ENCODE measurements at places on chromosomes 2 and 18.

GRCh38 chr2:128573116-128573515 lies 254.4 kb upstream of the HS6ST1 start:
- DNase-seq: no peak

DNA sequence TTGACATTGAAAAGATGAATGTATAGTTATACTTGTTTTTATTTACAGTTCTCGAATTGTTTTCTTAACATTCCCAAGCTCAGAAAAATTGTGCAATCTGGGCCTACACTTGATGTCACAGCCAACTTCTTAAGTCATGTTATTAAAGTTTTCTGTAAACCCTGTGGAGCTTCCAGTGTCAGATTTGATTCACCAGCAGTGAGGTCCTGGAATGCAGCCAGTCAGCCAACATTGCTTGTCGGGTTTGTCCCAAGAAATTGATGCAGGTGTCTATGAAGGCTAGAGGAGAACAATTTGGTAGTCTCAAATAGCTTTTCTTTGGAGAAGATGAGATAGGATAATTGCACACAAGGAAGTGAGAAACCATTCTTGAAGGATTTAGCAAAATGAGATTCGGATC lies 732.2 kb downstream of the DPP10 start:
- DNase-seq: no peak

DNA sequence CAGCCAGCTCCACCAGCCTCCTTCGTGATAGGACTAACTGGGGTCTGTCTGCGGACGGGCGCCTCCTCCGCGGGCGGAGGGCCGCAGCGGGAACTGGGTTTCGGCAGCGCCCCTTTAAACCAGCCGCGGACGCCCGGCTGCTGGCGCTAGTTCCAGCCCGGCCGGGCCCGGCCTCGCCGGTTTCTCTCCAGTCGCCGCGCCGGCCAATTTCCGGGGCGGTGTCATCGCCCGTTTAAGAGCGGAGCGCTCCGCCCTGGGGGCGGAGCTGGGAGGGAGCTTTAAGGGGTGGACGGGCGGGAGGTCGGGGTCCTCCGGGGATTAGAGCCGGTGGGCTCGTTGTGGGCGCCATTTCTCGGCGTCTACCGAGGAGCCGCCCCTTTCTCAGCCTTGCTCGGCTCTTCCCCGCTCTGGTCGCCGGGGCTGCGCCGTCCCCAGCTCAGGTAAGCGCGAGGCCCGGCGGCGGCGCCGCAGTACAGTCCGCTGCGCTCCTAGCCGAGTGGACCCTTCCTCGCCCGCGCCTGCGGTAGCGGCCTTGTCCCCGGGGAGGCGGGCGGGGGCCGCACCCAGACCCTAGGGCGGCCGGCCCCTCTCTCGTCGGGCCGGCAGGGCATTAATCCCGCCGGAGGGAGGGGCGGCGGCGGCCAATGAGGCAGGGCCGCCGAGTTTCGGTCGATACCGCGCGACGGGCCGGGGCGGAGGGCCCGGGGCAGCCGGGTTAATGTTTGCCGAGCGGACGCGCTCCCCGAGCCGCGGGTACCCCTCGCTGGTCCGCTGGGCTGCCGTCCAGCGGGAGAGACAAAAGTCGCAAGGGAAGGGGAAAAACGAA lies at the start of gene EPB41L5:
Gene EPB41L5 (plus strand): TSS at position 307 of the 826 bp plus-strand sequence. CDS start 6,008 bp downstream, outside the sequence.
- peak; percentile 61 for DNase-seq

GRCh38 chr2:238928520-238929241 lies 80.8 kb downstream of the TWIST2 start:
- DNase-seq: no peak

DNA sequence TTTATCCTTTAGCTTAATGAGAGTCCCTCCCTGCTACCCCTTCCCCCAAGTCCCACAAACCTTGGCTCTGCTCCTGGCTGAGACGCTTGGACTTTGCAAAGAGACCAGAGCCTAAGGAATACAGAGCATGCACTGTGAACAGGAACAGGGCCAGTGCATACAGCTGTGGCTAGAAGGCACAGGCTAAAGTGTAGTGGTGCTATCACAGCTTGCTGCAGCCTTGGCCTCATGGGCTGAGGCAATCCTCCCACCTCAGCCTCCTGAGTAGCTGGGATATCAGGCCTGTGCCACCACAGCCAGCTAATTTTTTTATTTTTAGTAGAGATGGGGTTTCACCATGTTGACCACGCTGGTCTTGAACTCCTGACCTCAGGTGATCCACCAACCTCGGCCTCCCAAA lies 39.5 kb upstream of the ASXL2 start:
- no peak for DNase-seq

DNA sequence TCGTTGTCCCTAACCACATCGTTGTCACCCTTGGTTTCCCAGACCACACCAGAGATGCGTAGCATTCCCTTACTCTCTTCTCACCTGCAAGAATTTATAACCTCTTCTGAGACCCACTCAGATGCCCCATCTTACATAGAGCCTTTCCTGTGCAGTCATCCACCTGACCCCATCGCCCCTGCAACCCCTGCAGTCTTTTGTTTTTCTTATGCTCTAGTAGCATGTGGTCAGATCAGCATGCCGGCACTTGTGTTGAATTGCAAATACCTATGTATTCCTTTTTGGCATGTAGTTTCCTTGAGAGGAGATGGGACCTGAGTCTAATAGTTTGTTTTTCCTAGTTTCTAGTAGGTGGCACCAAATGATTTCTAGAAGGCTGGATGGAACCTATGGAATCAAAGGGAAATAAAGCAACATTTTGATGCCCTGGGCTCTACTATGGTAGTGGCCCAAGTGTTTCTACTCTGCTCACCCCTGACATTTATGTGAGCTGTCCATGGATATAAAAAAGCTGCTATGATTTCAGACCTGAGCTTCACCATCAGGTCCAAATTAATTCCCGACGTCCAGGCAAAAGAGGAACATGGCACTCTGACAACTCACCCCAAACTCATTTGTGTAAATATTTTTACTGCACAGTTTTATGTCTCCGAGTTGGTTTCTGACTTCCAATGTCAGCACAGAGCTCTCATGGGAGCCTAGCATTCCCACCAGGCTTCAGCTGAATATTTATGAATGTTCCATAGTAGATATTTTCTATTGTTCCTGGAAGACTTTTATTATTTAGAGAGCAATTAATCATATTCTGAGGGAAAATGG lies 143.6 kb downstream of the RNF144A start:
- DNase-seq: no peak

- no peak for DNase-seq
These were observed 95.8 kb downstream of the PTPRM start for GRCh38 chr18:7662866-7663265.

DNA sequence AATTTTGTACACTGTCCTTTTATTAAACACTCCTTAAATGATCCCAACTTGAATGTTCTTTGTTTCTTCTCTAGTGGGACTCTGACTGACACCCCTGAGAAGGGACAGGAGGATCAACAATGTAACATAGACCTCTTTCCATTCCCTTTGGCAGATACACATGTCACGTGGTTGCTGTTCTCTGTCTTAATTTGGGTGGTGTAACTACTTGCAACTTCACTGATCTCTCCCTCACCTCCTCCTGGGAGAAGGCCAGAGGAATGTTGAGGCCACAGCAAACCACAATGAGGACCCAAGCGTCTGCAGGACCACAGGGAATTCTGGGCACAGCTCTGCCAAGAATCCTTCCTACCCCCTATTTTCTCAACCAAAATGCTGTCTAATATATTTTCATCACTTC lies 205.6 kb downstream of the RTP5 start:
- no peak for DNase-seq

DNA sequence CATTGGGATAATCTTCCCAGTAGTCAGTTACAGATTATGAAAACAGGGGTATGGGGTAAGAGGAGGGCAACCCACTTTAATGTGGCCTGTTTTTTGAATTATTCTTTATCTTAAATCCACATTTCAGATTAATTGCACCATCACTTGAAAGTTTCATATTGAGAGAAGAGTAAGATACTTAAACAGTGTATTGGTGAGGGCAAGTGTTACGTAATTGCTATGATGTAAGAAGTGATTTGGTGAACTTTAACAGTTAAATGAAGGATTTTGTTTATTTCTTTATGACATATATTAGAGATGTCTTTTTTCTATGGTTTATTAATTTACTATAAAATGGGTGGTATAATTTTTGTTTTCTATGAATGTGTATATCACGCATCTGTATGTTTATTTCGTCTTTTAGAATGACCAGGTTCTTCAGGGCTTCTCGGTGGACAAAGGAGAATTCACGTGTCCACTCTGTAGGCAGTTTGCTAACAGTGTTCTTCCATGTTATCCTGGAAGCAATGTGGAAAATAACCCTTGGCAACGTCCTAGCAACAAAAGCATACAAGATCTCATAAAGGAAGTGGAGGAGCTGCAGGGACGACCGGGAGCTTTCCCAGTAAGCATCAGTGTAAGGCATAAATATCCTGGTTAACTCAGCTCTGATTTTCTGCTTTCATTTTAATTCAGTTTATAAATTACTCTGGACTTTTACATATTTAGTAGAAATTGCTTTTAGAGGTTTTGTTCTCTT lies 171.2 kb upstream of the MYO3B start:
- DNase-seq: no peak

DNA sequence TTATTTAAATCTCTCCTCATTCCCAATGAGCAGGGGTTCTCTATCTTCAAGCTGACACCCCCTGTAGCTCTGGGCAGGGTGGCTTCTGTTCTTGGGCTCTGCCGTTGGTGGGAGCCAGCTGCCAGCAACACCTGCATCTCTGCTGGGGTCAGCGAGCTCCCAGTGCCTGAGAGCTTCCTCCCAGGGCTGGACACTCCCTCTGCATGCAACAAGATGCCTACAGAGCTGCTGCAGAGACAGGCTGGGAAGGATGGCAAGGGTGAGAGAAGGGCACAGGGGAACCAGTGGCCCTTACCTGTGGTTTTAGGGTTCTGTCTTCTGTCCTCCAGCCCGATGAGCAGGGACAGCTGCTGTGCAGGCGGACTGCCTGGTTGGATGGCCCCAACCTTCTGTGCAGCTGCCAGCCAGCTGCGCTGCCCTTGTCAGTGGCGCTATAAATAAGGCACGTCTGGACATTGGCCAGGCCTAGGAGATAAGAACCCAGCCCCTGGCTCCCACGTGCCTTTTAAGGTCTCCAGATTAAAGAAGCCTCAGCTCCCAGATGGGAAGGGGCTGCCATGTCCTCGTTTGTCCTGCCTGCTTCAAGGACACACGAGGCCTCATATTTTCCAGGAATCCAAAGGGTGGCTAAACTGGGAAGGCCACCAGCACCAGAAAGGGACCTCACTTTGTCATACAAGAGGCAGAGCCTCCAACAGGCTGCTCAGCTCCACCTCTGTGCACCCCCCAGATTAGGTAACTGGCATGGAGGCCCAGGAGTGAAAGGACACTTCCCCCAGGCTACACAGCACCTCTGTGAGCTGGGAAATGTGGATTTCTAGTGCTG lies 39.5 kb upstream of the FHL2 start:
- no peak for DNase-seq

- DNase-seq: no peak
These were observed 11.5 kb downstream of the SPATS2L start for GRCh38 chr2:200317975-200318374.

GRCh38 chr18:77572537-77572936 lies 322.9 kb downstream of the GALR1 start:
- DNase-seq: no peak

DNA sequence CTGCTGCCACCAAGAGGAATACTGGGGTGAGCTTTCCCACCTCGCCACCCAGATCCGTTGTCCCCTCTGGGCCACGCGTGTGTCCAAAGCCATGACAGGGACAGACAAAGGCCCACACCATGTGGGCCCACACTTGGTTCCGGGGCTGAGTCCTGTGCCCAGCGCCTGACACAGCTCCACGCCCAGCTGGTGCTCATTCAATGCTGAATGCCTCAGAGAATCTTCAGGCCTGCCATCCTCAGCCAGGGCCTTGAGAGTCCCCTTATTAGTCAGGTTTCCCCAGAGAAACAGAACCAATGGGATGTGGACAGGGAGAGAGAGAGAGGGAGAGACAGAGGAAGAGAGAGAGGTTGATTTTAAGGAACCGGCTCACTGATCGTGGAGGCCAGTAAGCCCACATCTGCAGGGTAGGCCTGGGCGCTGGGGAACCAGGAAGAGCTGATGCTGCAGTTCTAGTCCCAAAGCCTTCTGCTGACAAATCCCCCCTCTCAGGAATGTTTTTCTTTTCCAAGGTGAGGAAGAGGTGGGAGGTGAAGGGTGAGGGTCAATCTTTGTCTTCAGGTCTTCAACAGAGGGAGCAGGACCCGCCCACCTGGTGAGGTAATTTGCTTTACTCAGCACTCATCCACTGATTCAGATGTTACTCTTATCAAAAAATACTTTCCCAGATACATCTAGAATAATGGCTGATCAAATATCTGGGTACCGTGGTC lies 10.2 kb upstream of the SPATA3 start:
- no peak for DNase-seq

- DNase-seq: no peak
These were observed 25.1 kb upstream of the PLB1 start for GRCh38 chr2:28470759-28471158.

GRCh38 chr2:29446847-29447246 lies 331.6 kb downstream of the CLIP4 start:
- DNase-seq: no peak

GRCh38 chr18:52237551-52237950 lies 102.4 kb upstream of the DCC start:
- DNase-seq: no peak

DNA sequence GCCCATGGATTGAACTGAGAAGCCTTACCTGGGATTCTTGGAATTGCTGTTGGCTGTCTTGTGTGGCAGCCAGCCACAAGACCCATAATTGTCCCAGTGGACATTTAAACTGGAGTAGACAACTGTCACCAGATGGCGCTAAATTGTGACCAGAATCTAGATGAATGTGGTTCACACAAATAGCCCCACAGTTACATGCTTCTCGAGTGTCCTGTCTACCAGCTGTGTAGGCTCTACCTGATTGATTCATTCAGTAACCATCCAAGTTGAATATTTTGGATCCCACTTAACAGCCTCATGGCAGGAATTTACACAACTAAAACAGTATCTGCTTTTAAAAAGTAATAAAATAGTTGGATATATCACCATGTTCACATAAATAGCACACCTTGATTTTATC lies 73.2 kb downstream of the MAP4K4 start:
- no peak for DNase-seq

GRCh38 chr2:138274421-138275291 lies 226.9 kb upstream of the SPOPL start:
- no peak for DNase-seq

DNA sequence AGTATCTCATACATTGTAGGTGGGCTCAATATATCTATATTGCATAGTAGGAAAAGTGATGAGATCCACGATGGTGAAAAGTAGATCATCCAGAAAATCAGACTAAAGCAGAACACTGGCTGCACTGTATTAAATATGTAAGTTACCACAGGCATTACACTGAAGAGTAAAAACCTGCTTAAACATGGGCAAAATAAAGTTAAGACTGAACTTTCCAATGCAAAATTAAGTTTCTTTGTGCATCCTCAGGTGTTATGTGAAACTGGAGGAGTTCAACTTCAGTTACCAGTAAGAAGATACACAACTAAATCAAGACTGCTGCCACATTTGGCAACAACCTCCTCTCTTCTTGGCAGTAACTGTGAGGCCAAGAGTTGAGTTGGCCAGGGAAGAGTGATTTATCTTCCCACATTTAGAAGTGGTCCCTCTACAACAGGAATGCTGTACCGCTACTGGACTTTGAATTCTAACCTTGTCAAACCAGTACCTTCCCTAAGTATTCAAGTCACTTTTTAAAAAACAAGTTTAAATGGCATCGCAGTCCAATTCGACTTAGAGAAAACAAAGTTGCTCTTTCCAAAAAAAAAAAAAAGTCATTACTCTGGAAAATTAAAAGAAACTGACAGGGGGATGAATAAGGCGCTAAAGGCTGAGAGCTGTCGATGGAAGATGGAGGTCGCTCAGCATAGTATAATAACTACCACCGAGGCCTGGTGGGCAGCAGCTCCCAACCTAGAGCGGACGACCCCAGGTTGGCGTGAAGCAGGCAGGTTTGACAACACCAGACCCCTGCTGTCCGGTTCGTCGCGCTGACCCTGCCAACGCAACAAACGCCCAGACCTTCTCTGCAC lies 1.1 kb downstream of the MAP4K3 start:
- DNase-seq: no peak
